Activated CD8-positive, alpha-beta memory T cell treated with anti-CD3 and anti-CD28 coated beads for 1 hour (primary cell): ENCODE measurements at places on chromosomes 16 and 17.

GRCh38 chr17:62652251-62653001 lies 25.0 kb downstream of the MRC2 start:
- DNase-seq: no peak

- peak; percentile 62 for DNase-seq
Measured at GRCh38 chr17:42554250-42555121, 1.8 kb downstream of the HSD17B1 start.

DNA sequence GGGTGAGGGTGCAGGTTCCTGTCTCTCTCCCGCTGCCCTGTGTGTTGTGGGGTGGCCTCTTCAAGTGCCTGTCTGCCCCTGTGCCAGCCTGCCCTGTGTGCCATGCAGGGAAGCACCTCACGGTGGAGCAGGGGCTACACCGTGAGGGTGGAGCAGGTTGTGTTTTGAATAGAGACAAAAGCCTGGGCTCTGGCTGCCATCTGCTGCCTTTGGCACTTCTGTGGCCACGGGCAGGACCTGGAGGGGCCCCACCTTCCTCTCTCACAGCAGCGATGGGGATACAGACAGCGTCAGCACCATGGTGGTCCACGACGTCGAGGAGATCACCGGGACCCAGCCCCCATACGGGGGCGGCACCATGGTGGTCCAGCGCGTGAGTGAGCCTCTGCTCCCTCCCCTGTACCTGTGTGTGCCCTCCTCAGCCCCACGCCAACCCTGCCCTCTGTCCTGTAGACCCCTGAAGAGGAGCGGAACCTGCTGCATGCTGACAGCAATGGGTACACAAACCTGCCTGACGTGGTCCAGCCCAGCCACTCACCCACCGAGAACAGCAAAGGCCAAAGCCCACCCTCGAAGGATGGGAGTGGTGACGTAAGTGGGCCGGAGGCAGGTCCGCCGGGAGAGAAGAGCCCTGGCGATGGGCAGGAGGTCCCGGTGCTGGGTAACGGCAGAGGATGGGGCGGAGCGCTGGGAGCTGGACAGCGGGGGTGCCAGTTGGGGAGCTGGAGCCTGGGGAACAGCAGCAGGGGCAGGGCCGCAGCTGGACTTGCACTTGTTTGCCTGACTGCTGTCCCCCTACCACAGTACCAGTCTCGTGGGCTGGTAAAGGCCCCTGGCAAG lies 5.4 kb upstream of the C17orf107 start:
- no peak for DNase-seq

GRCh38 chr17:40331743-40332641 lies 23.0 kb downstream of the RARA start:
- DNase-seq: no peak

DNA sequence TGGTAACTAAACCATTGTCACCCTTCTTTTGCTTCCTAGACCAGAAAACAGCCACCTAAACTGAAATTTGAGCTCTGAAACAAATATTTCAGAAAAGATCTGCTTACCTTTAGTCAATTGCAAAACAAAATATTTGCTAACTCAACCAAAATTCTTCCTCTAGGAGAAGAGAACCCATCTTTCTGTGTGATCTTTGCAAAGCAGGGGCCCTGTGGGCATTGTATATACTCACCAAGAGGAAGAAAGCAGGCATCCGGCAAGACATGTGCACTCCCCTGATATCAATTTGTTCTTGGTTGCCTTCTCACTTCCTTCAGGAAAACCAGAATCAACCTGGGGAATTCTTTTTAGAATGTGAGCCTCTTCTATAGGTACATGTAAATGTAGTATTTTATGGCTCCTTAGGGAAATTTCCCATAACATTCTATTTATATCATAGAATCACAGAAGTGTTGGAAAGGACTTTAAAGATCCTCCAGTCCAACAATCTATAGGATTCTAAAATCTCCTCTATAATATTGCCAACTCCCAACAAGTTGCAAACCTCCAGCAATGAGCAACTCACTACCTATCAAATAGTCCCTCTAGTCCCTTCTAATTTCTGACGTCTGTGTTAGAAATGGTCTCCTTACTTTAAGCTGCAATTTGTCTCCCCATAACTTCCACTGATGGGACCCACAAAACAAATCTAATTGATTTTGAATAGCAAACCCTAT lies 966 bp downstream of the SLFN14 start:
- DNase-seq: no peak

DNA sequence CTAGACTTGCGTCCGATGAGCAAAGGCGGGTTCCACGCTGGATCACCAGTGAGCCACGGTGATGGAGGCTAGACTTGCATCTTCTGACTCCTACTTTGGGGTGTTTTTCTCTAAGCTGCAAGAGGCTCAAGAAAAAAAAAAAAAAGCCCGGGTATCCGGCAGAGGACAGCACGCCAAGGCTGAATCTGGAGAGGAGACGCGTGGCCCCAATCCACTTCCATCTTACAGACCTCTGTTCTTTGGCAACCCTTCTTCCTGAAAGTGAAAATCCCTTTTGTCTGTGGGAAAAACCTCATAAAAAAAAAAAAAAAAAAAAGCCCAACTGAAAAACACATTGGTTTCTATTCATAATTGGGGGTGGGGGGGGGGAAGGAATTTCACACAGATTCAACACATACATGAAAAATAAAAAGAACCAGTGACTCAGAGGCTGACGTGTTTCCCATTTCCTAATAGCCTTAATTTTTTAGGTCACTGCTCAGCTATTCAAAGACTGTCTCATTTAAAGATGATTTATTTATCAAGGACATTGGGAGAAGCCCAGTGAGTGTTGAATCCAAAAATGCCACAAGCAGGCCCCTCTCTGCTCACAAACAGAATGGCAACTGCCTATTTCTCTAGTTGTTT lies 258.3 kb downstream of the FOXL1 start:
- no peak for DNase-seq

- DNase-seq: no peak
Measured at GRCh38 chr17:55576996-55577586, 65.8 kb upstream of the SMIM36 start.

GRCh38 chr16:86442703-86443102 lies 67.6 kb upstream of the FOXF1 start:
- no peak for DNase-seq

- no peak for DNase-seq
Measured at GRCh38 chr16:66207139-66207882, 159.2 kb upstream of the CDH5 start.

GRCh38 chr16:30755955-30756780 lies 5.7 kb downstream of the CFAP119 start:
- DNase-seq: no peak

GRCh38 chr17:45296003-45296832 lies 20.6 kb downstream of the MAP3K14 start:
- DNase-seq: no peak

DNA sequence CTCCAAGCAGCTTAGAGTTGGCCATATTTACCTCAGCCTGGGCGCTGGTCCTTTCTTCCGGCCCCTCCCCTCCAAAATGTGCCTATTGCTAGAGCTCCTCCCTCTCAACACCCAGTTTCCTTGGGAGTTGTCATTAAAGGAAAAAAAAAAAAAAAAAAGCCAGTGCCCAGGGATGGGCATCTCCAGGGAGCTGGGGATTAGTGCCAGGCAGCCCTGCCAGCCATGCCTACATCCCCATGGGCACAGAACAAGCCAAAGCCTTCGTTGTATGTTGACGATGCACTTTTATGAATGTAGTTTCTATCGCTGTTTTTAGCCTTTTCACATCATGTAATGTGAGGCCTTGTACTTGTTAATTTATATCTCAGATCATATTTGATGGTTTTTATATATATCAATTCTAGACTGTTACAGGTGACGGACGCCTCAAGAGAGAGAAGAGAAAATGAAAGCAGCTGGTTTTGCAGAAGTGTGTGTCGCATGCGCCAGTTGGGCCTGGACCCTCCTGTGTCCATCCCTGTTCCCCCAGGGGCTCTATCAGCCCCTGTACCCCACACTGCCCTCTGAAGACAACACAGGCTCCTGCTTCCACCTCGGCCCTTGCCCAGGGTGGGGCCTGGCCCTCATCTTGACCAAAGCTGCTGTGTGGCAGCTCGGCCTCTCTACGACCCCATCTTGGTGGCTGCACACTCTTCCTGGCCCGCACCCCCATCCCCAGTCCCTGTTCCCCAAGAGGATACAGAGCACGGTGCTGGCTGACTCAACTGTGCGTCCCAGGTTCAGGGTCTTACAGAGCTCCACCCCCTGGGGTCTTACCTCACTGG lies 4.8 kb downstream of the LIMD2 start:
- no peak for DNase-seq

GRCh38 chr16:89375021-89375420 lies 115.3 kb downstream of the ANKRD11 start:
- no peak for DNase-seq

- DNase-seq: no peak
Measured at GRCh38 chr16:68902969-68903345, 59.6 kb downstream of the TANGO6 start.

DNA sequence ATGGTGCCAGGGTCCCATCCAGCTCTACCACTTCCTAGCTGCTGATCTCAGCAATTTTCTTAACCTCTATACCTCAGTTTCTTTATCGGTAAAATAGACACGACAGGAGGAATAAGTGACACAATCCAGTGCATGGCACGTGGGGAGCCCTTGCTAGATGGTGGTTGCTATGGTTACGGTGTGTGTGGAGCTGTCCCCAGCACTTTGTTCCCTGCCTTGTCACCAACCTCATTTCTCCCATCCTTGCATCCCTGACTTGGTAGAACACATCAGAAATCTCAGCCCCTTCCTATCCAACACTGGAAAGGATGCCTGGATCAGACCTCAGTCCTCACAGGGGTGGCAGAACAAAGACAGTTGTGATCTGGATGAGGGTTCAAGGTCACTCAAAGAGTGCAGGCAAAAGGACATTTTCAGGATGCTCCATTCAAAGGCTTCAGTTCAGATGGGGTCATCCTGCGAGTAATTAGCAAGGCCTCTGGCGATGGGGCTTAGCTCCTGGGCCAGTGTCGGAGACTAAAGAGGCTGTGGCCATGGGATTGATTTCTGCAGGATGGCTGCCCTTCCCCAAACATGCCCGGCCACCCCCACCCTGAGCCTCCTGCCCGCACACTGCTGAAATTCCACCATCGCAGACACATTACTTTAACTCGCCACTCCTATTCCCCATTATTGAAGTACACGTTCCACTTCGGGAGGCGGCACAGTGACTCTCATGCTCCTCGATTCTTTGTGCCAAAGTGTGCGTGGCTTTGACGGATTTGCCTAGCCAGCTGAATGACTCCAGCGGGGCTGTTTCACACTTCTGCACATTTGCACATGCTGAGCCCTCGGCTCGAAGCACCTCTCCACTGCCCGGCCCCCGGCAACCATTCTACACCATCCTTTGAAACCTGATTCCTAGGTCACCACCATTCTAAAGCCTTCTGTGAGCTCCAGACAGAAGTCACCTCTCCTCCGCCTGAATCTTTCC lies 40.3 kb downstream of the WNT3 start:
- DNase-seq: no peak

DNA sequence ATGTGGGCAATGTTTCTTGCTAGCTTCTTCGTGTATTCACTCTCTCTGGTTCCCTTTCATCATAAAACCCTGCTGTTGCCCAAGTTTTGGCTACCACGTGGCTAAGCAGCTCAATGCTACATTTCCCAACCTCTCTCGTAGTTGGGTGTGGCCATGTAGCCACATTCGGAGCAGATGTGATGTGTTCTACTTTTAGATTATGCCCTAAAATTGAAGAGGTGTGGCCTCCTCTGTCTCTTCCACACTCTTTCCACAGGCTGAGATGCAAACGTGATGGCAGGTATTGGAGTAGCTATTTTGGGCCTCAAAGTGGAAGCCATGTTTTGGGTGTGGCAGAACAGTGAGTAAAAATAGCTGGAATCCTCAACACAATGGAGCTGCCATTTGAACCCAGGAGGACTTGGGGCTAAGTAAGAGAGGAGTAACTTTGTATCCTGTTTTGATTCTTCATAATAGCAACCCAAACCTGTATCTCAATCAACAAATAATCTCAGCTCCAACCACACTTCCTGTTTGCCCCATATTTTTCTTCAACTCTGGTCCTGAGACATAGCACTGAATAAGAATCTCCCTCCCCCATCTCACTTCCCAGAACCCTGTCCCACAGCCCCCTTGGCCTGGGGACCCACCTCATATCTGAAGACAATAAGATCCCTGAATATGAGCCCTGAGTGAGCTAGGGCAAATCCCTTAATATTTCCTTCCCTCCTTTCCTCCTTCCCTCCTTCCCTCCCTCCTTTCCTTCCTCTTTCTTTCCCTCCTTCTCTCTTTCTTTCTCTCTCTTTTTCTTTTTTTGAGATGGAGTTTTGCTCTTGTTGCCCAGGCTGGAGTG lies 4.0 kb downstream of the NUPR1 start:
- DNase-seq: no peak

DNA sequence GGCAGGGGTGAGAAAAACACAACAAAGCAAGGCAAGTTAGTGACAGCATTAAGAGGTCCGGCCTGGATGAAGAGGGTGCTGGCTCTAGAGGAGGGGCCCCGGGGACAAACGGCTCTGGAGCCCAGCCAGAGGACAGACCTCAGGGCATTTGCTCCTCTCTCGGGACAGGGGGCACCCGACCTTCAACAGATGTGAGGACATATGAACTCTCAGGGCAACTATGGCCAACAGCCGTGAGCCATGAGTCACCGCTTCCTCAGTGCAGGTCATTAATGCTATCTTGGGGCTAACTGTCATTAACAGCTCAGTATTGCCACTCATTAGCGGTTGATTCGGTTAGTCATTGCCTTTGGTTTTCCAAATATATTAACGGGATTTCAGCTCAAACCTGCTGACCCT lies 9.7 kb upstream of the ARL5C start:
- no peak for DNase-seq

DNA sequence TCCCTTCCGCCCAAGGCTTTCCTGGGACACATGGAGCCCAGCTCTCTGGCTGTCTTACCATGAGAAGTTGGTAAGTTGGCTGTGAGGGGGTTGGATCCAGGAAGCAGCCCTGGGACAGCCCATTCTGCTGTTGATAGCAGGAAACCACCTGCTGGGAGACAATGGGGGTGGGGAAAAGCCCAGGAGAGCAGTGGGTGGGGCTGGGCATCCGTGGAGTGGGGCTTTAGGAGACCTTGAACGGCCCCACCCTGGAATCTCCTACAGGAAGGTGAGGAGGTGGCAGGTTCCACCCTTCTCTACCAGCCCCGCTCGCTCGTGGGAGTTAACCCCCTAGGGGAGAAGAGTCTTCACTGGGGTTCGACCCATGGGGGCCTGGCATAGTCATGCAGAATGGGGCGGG lies 5.8 kb downstream of the TMEM92 start:
- DNase-seq: no peak

DNA sequence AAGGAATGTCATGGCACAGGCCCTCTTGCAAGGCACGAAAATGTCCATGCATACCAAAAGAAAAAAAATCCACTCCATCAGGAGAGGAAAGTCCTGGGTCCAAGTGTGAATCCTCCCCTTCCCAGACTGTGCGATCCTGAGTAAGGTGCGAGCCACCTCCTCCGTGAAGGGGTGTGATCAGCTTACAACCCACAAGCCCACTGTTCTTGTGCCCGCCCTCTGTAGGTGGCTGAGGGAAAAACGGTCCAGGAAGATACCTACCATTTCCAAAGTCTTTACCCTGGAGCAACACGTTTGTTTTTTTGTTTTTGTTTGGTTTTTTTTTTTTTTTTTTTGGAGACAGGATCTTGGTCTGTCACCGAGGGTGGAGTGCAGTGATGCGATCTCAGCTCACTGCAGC lies 116.5 kb downstream of the ZNF423 start:
- no peak for DNase-seq
